ENCODE measurements at places on chromosomes 12 and 14.

DNA sequence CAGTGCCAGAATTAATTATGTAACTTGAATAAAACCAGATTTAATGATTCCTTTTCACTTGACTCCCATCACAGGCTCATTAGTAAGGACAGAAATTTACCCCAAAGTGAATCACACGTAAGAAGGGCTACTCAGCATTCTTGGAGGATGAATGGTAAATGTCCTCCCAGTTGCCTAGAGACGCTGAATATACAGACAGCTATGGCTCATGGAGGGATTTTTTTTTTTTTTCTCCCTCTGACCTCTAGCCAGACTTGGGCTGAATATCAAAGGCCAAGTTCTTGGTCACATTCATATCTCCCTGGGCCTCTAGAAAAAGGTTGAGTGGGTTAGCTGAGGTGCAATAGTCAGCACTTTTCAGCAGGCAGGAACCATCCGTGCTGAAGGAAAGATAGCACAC is 77.5 kb downstream of the PHLDA1 start:
- no peak for DNase-seq

DNA sequence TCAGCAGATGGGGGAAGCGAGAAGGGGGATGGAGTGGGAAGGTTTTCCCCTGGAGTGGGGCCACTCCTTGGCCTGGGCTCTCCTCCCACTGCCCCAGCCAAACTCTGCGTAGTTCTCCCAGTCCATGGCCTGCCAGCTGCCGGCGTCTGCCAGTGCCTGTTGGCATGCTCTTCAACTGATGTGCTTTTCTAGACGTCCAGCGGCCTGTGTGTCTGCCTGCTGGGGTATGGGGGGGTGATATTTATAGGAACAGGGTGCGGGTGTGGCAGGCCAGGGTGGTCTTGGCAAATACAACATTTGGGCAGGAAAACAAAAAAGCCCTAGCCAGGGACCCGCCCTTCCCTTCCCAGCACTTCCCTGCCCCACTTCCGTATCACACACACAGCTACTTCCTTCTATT is 786.3 kb upstream of the NOVA1 start:
- no peak for DNase-seq

- DNase-seq, result no peak
These were observed 99.7 kb downstream of the RFLNA start for GRCh38 chr12:124394462-124395128.

DNA sequence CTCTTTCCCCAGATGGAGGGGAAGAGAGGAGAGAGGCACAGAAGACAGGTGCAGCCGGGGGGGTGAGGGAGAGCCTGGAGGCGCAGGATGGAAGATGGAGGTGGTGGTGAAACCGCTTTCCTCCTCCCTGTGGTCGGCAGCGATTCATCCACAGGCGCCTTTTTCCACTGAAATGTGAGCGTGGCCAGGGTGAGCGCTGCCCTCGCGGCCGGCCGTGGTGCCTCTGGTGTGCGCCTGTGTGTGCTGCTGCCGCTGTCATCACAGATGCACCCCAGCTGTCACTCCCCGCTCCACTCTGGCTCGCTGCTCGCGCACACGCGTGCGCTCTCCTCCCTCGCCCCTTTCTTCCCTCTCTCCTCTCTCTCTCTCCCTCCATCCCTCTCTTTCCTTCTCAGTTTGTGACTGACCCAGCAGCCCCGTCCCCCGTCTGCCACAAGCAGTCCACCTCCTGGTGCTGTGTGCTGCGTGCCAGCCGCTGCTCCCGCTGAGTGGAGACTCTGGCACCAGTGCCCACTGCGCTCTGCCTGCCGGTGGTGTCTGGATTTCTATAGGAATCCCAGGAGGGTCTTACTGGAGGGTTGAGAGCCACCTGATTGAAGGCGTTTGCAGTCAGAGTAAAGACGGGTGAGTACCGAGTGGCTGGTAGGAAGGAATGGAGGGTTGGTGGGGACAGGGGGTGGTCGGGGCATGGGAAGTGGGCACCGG is at the start of gene LRTM2:
Gene LRTM2, plus strand, starts transcription at position 375 of the 705 bp plus-strand sequence. CDS start 7,584 bp downstream, outside the sequence.
- DNase-seq, result no peak

- DNase-seq, result no peak
These were observed 1.0 kb downstream of the IGFBP6 start for GRCh38 chr12:53098354-53098981.

GRCh38 chr12:3190101-3190500 is 112.9 kb downstream of the TSPAN9 start:
- DNase-seq, result no peak

- DNase-seq, result no peak
These were observed 68.8 kb downstream of the ADCK1 start for GRCh38 chr14:77868552-77869285.

GRCh38 chr12:104805186-104805585 is 152.9 kb downstream of the SLC41A2 start:
- DNase-seq, result no peak

- no peak for DNase-seq
These were observed 15.5 kb downstream of the ADGRD1 start for GRCh38 chr12:130969223-130969622.

GRCh38 chr12:84313323-84313675 is 599.3 kb downstream of the SLC6A15 start:
- DNase-seq, result no peak

DNA sequence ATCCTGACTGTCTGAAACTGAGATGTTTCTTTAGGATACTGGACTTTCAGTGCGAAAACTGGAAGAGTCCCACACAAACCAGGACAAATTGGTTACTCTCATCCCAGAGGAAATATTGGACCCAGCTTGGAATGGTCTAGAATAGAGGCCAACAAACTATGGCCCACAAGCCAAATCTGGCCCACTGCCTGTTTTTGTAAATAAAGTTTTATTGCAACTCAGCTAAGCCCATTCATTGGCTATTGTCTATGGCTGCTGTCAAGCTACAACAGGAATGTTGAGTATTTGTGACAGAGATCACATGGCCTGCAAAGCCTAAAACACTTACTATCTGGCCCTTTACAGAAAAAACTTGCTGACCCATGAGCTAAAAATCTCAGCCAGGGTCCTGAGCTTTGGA is 6.5 kb downstream of the WSCD2 start:
- no peak for DNase-seq

DNA sequence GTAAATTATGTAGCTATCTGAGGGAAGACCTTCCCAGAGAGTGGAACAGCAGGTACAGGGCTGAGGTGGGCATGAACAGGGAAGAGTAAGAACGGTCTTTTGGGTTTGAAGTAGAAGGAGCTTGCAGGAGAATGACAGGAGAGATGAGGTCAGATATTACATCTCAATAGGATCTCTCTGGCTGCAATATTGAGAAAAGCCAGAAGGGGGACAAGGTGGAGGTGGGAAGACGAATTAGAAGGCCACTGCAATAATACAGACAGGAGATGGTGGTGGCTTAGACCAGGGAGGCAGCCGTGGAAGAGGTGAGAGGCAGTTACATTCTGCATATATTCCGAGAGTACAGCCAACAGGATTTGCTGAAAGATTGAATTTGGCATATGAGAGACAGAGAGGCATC is 310.2 kb downstream of the APAF1 start:
- no peak for DNase-seq

DNA sequence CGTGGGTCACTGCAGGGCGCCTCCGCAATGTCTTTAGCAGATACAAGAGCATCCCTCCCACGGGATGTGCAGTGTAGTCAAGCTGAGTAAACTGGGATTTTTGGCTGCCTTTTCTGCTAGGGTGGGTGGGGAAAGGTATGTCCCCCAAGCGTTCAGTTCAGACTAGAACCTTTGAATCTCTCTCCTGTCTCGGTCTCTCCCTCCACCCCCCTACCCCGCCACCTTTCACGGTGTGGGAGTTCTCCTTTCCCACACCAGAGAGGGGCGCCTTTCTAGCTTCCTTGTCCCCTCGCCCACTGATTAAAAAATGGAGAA is 525 bp upstream of the FAR2 start:
- DNase-seq, result no peak

DNA sequence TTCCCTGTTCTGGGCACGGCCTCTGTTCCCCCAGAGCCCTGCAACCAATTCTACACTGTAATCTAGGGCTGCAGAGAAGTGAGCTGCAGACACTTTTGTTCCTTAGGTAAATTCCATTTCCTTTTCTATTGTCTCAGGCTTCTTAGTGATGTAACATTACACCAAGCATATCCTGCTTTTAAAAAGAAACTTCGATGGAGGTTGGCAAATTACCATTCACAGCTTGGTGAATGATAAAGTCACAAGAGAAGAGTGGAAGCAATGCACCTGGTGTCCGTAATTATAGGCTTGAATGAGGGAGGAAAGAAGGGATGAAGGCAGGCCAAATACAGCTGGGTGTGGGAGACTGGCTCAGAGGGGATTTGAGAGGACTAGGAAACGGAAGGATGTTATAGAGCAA is 68.6 kb downstream of the PPM1A start:
- no peak for DNase-seq

GRCh38 chr14:26217778-26218177 is 380.1 kb downstream of the NOVA1 start:
- no peak for DNase-seq

DNA sequence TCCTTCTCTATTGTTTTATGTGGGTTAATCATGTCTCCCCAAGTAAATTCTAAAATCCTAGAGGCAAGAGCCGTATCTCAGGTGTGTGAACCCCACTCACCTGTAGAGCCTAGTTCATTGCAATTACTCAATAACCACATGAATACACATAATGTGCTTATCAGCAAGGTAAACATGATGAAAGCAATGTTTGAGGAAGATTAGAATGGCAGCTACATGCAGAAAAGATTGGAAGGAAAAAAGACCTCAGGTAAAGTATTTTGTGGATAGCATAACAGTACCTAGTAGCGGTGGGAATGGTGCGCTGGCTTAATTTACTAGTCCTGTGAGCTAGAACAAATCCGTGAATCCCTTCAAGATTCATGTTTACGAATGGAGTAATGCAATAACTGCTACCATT is 5.3 kb upstream of the KRAS start:
- DNase-seq, result no peak

GRCh38 chr12:25455696-25456095 is 97.4 kb downstream of the LMNTD1 start:
- DNase-seq, result no peak

GRCh38 chr12:125683748-125684381 is 618.6 kb downstream of the AACS start:
- DNase-seq, result no peak
